ENCODE measurements at places on chromosomes 7 and 10.

DNA sequence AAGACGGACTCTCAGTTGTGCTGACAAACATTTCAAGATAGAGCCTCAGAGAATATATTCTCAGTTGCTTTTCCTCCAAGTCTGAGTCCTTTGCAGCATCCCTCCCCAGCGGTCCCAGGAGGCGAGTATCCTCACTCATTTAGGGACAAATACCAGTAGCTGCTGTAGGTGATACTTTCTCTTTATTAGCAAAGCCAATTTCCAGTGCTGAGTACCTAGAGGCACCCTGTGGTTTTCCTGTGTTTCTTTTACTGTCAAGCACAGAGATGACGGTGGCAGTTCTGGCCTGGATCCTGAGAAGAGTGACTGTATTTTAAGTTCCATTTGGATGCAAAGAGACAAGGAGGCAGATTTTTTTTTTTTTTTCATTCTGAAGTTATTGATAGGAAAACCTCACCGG lies 1058.4 kb downstream of the SORCS3 start:
- no peak for DNase-seq

- DNase-seq, result no peak
Observed at GRCh38 chr7:116899308-116899707, 36.9 kb downstream of the CAPZA2 start.

DNA sequence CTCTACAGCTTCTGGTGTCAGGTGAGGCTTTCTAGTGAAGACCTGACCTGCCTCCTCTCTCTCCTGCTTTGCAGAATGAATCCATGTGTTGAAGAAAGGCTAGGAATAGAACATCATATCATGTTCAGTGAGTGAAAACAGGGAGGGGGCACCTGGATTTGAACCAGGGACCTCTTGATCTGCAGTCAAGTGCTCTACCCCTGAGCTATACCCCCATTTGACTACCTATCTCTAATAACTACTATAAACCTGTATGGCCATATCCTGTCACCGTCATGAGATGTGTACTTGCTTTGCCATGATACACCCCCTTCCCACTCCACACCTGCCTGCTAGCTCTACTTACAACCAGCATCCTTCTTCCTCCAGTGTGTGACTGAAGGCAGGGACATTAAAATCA lies 91.3 kb upstream of the ZNF746 start:
- no peak for DNase-seq

DNA sequence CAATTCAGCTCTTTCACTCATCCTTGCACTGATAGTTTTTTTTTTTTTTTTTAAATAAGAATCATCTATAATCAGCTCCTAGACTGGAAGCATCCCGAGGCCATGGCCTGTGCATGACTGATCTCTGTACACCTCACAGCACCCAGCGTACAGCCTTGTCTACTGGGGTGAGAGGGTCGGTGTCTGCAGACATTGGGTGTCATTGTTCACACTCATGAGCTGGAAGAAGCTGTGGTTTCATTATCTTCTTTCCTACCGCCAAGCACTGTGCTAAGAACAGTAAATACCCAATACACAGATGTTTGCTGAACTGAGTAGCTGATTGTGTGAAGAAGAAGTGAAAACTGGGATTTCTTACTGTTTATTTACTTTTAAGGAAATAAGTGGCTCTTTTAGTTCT lies 123.6 kb downstream of the CLEC2L start:
- no peak for DNase-seq

DNA sequence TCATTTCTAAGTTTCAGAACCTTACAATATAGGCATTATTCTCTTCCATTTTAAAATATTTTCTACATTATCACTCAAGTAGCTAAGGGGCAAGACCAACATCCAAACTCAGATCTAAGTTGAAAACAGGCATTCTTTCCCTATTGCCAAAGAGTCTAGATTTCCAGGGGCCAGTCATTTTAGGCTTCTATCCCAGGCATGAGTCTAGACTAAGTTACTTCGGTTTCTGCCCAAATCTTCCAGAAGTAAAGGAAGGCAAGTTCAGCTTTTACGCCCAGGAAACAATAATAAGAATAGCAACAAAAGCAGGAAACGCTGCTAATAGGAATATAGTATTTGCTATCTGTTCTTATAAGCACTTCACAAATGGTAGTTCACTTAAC lies 189.9 kb downstream of the DGKI start:
- no peak for DNase-seq

DNA sequence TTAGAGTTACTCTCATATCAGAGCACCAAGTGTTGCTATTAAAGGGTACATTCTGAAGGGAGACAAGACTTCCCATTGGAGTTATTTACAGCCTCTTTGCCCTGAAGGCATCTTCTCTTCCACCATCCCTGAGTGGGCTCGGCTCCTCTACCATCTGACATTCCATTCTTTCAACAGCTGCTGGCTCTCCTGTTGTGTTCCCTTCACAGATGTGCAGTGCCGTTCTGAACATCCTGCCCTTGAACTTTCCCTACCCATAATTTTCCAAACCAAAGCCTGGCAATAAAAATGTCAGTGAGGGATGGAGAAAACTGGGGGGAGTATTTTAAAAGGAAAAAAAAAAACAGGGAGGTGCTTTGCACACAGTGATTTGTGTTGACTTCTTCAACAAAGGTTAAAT lies 392.9 kb downstream of the KCNMA1 start:
- no peak for DNase-seq

GRCh38 chr7:128358233-128358632 lies 3.3 kb downstream of the PRRT4 start:
- DNase-seq, result no peak

DNA sequence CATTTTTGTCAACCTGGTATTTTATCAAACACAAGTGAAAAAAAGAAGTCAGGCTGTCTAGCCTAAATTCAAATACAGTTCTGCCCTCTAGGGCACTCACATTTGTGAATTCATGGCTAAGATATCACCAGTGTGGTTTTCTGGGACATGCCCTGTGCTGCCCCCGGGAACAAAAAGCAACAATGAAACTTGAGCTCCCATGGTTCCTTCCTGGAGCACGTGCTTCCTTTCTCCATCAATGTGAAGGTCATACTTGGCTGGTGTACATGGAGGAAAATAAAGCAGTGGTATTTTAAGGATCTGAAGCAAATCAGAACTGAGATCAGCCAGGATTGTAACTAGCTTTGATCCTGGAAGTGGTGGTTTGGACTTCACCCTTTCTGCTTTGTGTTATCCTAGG lies 128.9 kb upstream of the FRMD4A start:
- DNase-seq, result no peak

- DNase-seq, result no peak
Observed at GRCh38 chr10:11838298-11838852, 15.2 kb downstream of the PROSER2 start.

DNA sequence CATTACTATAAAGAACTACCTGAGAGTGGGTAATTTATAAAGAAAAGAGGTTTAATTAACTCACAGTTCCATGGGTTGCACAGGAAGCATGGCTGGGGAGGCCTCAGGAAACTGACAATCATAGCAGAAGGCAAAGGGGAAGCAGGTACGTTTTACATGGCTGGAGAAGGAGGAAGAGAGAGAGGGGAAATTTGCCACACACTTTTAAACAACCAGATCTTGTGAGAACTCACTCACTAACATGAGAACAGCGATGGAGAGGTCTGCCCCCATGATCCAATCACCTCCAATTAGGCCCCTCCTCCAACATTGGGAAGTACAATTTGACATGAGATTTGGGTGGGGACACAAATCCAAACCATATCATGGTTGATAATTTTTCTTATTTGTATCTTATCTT lies 51.8 kb upstream of the PPP1R9A start:
- no peak for DNase-seq

DNA sequence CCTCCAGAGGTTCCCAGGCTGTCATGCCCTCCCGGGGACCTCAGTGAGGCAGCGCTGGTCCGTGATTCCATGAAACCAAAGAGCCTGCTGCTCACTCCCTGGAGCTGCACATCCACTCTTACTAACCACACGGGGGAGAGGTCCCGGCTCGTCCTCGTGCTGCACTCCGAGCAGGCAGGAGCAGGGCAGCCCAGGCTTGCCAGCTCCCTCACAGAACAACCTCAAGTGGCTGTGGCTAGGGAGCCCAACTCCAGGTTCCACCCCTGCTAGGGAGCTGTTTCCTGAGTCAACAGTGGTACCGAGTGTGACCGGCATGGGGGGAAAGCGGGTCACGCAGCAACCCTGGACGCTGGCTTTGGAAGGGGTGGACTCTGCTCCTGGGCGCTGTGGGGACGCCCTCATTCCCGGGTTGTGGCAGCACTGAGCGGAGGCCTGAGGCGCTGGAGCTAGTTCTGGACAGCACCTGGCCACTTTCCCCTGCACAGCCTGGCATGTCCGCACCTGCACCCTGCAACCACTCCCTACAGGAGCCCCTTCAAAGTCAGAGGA lies 27.9 kb upstream of the PPP2R2D start:
- no peak for DNase-seq

DNA sequence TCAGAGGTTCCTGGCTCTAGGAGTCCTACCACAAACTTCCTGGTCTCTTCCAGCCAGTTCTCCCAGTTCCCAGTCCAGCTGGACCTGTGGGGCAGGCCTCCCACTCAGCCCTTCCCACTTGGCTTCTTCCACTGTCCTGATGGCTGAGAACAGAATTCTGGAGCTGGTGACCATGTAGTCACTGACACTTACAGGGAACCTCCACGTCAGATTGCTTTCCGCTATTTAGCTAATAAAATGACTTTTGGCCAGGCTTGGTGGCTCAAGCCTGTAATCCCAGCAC lies 63.5 kb upstream of the ZRANB1 start:
- DNase-seq, result no peak

DNA sequence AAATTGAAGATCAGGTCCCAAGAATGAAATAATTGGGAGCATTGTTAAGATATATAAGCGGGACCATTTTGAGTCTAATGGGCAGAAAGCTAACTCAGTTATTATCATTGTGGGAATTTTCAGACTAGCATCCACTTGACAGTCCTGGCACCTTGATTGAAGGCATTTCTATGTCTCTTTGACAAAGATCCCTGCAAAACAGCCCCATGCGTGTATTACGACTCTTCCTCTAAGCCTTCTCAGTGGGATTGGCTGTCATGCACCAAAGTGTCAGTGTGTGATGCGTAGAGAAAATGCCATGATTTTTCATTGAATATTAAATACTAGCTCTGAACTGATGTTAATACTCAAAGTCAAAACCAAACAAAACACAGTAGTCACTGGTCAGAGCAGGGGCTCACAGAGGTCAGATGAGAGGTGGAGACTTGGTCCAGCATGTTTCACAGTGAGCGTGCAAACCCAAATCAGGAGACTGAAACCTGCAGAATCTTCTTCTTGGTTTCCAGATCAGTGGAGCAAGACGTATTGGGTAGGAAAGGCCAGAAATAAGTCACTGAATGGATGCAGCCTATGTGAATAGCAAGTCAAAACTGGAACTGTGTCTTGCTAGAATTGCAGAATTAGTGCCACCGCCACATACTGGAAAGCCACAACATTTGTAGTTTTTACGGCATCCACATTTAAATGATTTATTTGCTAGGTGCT lies 303.6 kb upstream of the AKR1E2 start:
- DNase-seq, result no peak

DNA sequence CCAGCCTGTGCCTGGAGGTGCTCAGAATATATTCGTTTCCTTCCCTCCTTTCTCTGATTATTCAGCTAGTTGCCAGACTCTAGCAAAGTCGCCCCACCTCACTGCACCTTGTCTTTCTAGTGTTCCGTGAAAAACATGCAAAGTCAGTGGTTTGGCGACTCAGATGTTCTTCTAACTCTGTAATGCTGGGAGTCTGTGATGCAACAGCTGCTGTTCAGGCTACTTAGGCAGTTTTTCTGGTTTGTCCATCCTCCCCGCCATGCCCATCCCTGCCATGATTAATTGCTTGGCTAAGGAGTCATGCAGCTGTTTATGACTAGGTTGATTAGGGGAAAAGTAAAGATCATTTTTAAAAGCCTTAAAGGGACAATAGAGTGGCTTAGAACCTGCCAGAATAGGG lies 99.4 kb downstream of the MTPN start:
- no peak for DNase-seq

- DNase-seq, result no peak
Observed at GRCh38 chr7:54811041-54811845, 52.2 kb upstream of the SEC61G start.

GRCh38 chr7:133931053-133931452 lies 196.1 kb upstream of the LRGUK start:
- DNase-seq, result no peak

- no peak for DNase-seq
Observed at GRCh38 chr10:33507662-33508425, 173.4 kb upstream of the NRP1 start.

- peak; percentile 89 for DNase-seq
Observed at GRCh38 chr10:79067241-79068202, 1.2 kb upstream of the ZMIZ1 start.

- DNase-seq, result peak; percentile 18
Observed at GRCh38 chr7:115475761-115476385, 554.0 kb downstream of the MDFIC start.

DNA sequence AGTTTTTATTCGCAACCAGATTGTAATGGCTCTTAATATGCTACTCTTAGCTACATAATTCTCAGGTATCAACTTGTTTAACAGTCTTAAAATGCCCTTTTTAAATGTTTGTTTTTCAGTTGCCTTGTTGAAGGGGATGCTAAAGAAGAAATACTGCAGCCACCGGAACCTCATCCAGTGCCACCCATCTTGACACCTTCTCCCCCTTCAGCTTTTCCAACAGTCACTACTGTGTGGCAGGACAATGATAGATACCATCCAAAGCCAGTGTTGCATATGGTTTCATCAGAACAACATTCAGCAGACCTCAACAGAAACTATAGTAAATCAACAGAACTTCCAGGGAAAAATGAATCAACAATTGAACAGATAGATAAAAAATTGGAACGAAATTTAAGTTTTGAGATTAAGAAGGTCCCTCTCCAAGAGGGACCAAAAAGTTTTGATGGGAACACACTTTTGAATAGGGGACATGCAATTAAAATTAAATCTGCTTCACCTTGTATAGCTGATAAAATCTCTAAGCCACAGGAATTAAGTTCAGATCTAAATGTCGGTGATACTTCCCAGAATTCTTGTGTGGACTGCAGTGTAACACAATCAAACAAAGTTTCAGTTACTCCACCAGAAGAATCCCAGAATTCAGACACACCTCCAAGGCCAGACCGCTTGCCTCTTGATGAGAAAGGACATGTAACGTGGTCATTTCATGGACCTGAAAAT lies 69.5 kb upstream of the RSBN1L start:
- no peak for DNase-seq

DNA sequence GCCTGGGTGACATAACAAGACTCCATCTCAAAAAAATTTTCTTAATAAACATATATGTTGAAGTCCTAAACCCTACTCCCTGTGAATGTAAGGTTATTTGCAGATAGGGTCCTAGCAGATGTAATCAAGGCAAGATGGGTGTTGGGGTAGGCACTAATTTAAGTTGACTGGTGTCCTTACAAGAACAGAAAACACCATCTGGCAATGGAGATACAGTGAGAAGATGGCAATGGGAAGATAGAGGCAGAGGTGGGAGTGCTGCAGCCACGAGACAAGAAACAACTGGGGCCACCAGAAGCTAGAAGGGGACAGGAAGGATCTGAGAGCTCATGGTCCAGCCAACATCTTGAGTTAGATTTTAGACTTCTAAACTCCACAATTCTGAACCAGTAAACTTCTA lies 606.4 kb downstream of the CNTNAP2 start:
- no peak for DNase-seq

GRCh38 chr10:30488316-30488715 lies 54.3 kb downstream of the MAP3K8 start:
- DNase-seq, result no peak

All from CD4-positive, alpha-beta T cell treated with Interleukin-21 for 1 hour (primary cell).